Hematopoietic multipotent progenitor cell treated with erythropoietin and hydrocortisone succinate and interleukin-3 and kit ligand, for 8 days (in vitro differentiated cells): ENCODE measurements at places on chromosomes 4 and X.

DNA sequence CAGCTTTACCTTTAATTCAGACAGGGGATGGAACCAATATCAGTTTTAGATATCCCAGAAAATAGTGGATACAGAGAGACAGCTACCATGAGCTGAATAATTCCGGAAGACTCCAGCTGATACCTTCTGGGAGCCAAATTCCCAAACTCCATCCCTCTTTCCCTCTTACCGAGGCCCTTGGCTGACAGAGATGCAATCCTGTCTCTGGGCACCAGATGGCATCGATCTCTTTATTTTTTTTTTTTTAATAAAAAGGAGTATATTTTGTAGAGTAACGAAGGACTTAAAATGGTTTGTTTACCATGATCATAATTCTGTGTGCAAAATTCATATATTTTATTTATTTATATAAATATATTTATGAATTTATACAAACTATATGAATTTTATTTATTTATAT lies 31.0 kb downstream of the RAB40A start:
- no peak for DNase-seq

GRCh38 chr4:3803946-3804345 lies 37.8 kb downstream of the ADRA2C start:
- no peak for DNase-seq

DNA sequence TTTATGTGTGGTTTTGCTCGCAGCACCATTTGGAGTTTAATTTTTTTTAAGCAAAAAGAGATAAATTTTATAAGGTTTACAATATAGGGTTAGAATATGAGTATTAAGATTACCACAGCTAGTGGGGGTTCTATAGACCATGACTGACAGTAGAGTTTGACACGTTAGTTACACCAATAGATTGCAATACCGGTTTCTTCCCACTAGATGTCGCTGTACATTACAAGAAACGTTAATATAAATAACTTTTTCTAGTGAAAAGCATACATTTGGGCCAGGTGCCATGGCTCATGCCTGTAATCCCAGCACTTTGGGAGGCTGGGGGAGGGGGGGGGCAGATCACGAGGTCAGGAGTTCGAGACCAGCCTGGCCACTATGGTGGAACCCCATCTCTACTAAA lies 433.6 kb downstream of the MAGEB5 start:
- peak; percentile 30 for DNase-seq

GRCh38 chrX:118550792-118551191 lies 55.2 kb downstream of the DOCK11 start:
- DNase-seq = no peak

- no peak for DNase-seq
These were observed 2241.9 kb downstream of the PCDH7 start for GRCh38 chr4:32962100-32962499.

GRCh38 chr4:68175562-68176155 lies 46.0 kb upstream of the TMPRSS11F start:
- DNase-seq = peak; percentile 75

GRCh38 chrX:32744921-32745320 lies 466.4 kb downstream of the DMD start:
- DNase-seq = no peak

DNA sequence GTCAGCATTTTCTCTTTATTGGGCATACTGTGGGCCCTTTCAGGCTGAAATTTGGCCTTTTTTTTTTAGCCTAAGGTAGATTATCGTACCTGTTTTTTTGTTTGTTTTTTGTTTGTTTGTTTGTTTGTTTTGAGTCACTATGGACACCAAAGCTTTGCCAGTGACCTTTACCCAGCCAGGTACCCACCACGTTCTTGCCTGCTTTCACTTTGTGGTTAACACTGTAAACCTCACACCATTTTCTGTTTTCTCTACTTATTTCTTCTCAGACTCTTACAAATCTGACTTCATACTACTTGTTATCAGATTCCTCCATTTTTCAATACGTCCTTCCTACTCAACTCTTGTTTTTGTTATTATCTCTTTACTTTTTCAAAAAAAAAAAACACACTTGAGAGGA lies 81.5 kb downstream of the ZNF674 start:
- DNase-seq = no peak

DNA sequence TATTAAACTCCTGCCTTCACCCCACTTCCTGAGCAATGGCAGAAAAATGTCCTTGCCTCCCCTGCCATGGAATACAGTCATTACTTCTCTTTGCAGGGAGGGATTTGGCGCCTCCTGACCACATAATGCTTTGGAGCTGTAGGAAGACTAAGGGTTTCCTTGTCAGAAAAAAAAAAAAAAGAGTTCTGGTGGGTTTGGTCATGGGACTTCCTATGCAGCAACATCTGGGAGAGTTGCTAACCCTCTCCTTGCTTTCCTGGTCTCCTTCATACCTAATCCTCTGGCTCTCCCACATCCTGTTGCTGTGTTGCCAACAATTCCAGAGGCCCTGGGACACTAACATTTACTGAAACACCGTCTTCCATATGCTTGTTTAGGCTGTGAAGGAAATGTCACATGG lies 75.1 kb upstream of the MBNL3 start:
- DNase-seq = no peak
